ENCODE measurements at places on chromosomes 2 and 18. TPM values are rescaled to one million over a fixed set of nuclear protein-coding genes. Genes with fewer than 3 reads are reported as not detected.

The ERMN gene
- 0.11 TPM for polyA plus RNA-seq

The NCKAP5 gene
- 1.8 TPM for polyA plus RNA-seq

The APLF gene
- 0.95 TPM for polyA plus RNA-seq

The UGT1A6 gene
- polyA plus RNA-seq, result 110 TPM

The IL36RN gene
- polyA plus RNA-seq, result not detected

The PELI1 gene
- polyA plus RNA-seq, result 4.6 TPM

The MAL gene
- 1,006 TPM for polyA plus RNA-seq

The MTCL1 gene
- polyA plus RNA-seq, result 2.5 TPM

- no peak for DNase-seq
Measured at GRCh38 chr18:42414756-42415454, 459.9 kb downstream of the PIK3C3 start.

GRCh38 chr18:8944871-8945245, 157.6 kb upstream of the NDUFV2 start:
- DNase-seq, result no peak

DNA sequence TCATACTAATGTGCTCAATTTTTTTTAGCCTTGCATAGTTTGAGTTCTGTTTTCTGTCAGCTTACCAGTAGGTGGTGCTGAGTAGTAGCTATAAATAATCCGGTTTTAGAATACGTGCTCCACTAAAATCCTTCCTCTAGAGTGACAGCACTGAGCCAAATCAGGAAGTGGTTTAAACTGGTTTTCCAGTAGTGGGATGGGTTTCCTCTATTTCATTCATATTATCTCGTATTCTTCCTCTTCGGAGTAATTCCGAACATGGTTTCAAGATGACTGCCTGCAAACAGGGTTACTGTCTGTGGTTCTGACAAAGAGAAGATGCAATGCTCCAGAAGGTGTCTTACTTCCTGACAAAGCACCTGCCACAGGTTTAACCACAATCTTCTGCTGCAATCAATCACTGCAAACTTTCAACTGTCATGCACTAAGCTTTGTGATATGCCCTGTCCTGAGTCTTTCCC, 496.9 kb upstream of the VRK2 start:
- DNase-seq, result no peak

- DNase-seq, result no peak
Measured at GRCh38 chr2:16318051-16318450, 347.6 kb downstream of the CYRIA start.

DNA sequence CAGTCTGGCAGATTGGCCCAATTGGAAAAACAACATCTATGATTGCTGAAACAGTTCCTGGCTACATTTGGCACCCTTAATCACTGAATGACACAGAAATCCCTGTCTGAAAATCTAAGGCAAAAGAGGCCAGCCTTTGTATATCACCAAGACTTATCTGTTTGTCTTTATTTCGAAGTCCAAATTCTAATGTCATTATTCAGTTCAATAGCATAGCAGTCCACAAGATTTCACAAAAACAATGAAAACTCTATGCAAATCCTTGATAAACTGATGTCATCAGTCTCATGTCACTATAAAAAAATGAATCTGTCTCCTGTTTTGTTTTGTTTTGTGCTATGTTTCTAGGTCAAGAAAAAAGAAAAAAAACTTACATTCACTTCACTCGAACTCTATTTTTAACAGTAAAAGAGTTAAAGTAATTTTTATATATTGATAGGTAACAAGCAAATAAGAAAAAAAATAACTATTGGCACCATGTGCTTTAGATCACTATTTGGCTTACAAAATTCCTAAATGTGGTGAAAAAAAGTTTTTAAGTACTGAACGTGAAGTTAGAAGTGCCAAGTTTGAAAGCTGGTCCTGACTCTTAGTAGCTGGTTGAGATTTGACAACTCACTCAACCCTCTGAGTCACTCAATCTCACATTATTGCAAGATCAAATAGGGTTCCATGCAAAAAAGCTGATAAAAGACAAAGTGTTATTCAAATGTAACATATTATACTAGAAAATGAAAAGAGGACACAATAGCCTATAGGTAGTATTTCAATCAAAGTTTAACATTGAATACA, 359.3 kb downstream of the IRS1 start:
- DNase-seq, result no peak

DNA sequence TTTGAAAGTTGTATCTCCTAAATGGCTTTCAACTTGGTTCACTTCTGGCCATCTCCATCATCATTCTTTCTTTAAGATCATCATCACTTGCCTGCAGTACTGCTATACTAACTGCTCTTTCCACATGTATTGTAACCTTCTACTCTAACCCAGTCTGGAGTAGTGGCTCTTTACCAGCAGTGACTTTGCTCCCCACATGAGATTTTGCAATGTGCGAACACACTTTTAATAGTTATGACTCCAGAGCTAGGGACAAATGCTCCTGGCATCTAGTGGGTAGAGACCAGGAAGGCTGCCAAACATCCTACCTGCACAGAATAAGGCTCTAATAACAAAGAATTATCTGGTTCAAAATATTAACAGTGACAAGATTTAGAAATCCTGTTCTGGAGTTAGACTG, 243.8 kb downstream of the XIRP2 start:
- no peak for DNase-seq

DNA sequence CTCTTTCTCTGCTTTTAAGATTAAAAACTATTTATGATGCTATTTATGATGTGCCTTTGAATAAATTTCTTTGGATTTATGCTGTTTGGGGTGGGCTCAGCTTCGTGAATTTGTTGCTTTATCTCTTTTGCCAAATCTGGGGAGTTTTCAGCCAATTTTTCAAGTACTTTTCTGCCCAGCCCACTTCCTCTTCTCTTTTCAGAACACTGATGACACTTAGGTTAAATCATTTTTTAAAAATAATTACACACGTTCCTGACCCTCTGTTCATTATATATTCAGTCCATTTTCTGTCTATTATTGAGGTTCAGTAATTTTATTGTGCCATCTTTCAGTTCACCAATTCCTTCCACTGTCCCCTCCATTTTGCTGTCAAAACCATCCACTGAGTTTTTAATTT, 14.8 kb upstream of the BCL2L11 start:
- no peak for DNase-seq

- DNase-seq, result no peak
Measured at GRCh38 chr2:153819501-153819900, 52.2 kb upstream of the GALNT13 start.

DNA sequence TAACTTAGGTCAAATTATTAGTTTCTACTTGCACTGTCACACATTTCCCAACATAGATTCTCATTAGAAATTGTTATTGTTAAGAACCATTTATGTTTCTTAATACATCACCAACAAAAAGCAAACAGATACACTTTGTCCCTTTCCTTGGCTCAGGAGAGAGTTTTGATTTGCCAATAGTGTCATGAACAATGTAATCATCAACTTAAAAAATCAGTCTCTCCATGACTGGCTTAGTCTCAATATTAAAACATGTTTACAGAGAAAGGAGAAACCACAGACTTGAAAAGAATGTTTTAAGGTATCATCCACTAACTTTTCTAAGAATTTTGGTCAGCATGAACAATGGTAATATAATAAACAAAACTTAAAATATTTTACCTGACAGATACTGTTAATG, 416.5 kb upstream of the KCNH7 start:
- DNase-seq, result no peak

GRCh38 chr2:156703642-156704041, 267.5 kb downstream of the GPD2 start:
- no peak for DNase-seq

DNA sequence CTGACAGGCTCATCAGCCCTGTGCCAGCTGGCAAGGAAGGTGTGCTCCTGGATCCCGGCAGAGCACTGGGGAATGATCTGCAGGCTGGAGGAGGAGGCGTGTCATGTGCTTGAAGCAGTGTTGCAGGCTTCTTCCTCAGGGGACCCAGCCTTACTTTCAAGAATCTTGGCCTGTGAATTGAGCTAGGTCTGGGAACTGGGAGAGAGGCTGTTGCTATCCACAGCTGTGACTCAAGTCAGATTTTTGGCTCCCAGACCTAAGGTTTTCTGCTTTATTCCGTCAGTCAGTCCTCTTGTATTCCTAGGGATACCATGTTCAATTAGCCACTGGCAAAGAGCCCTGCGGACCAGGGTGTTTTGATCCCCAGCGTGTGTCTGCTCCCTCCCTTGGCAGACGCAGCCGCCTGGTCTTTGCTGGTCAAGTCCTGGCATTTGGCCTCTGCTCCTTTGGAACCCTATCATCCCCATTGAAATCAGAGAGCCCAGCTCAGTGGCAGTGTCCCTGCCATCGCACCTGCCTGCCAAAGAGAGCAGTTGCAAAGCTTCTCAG, 32.4 kb downstream of the ASB1 start:
- peak; percentile 68 for DNase-seq

GRCh38 chr2:231674587-231675338, 33.6 kb upstream of the PTMA start:
- peak; percentile 93 for DNase-seq

DNA sequence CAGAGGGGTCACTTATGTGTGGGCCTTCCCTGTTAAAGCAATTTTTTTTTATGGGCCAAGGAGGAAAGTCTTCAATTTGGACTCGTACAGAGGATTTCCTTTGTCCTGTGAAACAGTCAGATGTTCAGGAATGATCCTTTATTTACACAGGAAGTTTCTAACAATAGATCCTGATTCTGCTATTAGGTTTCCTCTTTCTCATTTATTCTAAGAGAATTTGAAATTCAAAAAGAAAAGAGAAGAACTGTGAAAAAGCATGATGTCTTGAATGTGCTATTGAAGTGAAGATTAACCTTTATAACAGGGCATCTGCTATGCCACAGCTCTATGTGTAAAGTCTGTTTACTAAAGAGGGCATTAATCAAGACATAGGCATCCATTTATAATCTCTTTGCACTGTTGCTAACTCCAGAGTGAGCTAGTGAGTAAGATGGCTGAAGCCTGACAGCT, 105.3 kb upstream of the FAM98A start:
- no peak for DNase-seq

DNA sequence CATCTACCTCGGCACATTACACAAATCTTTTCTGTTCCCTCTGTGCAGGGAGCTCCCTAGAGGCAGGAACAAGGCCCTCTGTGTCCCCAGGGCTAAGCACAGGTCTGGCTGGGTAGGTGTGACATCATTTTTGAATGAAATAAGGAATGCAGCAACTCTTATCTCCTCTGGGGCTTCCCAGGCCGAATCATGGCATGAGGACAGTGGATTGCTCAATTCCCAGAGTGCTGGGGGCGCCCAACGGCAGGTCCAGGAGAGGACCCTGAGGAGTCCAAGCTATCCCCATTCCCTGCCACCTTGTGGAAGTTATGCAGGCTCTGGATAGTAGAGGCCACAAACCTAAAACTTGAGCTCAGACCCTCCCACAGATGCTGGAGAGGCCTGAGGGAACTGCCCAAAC, 158.0 kb upstream of the RAB6C start:
- DNase-seq, result no peak

DNA sequence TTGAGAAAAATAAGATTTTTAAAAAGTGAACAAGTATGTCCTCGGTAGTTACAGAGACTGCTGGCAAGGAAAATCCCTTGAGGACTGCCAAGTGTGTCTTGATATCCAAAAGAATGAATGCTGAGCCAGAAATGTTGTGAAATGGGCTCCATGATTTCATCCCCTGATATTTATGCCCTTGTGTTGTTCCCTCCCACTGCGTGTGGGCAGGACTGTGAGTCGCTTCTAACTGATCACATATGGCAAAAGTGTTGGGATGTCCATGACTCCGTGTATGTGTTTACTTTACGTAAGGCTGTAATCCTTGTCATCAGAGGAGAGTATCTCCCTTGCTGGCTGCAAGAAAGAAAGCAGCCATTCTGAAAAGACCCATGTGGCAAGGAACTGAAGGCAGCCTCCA, 285.1 kb downstream of the SS18 start:
- DNase-seq, result no peak

- no peak for DNase-seq
Measured at GRCh38 chr2:32752205-32752604, 124.4 kb downstream of the TTC27 start.

GRCh38 chr18:8496186-8496585, 113.1 kb upstream of the RAB12 start:
- DNase-seq, result no peak

GRCh38 chr2:69554981-69555380, 88.6 kb downstream of the AAK1 start:
- DNase-seq, result peak; percentile 10

DNA sequence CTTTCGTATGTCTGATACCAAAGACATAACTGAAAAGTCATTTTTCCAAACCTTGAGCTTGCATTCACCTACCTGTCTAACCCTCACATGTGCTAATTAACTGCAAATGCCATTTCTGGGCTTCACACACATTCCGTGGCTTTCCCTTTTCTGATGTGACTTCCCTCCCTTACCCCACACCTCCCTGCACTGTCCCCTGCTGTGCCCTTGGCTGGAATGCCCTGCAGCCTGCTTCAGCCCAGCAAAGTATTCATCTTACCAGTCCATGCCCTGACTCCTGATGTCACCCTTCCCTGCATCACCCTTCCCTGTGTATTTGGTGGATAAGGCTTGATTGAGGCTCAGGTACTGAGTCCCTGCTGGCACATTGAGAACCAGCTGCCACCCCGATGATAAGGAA, 12.2 kb downstream of the RETSAT start:
- DNase-seq, result no peak

DNA sequence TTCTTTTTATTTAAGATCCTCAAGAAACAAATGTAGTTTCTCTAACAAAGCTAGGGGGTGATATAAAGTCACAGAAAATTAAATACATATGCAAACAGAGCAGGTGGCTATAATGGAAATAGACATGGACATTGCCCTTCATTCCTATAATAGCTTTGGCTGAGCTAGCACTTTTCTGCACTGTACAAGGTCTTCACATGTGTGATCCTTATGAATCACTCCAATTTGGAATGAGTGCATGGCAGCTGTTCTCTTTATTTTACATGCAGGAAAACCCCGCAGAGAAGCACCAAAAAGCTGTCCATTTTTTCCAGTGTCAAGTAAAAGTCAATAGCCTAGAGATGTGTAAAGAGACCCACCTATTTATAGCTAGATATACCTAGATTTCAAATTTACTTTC, 747.4 kb upstream of the SLC8A1 start:
- DNase-seq, result no peak
